ENCODE measurements at places on chromosomes 2 and 18.

DNA sequence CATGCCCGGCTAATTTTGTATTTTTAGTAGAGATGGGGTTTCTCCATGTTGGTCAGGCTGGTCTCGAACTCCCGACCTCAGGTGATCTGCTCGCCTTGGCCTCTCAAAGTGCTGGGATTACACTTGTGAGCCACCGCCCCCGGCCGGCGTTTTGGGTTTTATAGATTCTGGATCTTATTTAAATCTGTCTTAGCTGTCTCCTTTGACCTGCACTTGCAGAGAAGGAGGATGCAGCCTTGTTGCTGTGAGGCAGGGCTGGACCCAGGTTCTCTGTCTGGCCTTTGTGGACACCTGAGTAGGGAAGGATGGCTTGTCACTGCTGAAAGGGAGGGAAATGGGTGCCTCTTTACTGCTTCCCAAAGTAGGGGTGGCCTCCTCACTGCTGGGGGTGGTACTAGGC, 83.0 kb upstream of the HS6ST1 start:
- DNase-seq = no peak

DNA sequence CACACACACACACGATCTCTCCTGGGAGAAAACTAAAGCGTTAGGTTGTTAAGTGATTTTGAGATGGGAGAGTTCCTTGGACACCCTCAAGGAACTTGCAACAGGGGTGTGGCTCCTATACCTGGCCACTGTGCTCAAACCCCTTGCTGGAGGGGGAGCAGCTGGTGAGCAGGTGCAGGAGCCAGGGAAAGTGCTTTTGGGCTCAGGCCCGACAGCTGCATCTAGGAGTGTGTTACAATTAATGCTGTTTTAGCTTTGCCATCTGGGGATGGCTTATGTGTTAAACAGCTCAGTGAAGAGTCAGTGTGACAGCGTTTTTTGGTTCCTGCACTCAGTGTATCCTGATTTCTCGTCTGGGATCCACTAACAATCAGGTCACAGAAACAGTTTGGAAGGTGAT, 510.8 kb downstream of the TRIB2 start:
- DNase-seq = no peak

GRCh38 chr18:41974796-41975201, 19.8 kb downstream of the PIK3C3 start:
- DNase-seq = no peak

- DNase-seq = no peak
These were observed 19.1 kb downstream of the SEPTIN2 start for GRCh38 chr2:241334813-241335212.

DNA sequence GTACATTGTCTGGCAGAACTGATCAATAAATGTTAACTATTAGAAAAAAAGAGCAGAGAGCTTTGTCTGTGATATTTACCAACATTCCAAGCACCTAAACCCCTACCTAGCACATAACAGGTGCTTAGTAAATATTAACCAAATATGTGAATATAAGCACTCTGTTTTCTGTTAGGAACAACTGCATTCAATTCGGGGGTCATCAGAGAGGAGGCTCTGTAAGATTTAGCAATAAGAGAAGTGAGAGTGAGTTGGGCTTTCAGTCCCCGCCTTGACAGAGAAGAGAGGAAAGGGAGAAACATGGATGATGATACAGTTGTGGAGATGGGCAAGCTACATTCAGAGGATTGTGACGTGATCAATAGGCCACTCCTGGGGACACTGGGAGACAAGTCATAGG, 47.7 kb downstream of the MYOM1 start:
- no peak for DNase-seq

DNA sequence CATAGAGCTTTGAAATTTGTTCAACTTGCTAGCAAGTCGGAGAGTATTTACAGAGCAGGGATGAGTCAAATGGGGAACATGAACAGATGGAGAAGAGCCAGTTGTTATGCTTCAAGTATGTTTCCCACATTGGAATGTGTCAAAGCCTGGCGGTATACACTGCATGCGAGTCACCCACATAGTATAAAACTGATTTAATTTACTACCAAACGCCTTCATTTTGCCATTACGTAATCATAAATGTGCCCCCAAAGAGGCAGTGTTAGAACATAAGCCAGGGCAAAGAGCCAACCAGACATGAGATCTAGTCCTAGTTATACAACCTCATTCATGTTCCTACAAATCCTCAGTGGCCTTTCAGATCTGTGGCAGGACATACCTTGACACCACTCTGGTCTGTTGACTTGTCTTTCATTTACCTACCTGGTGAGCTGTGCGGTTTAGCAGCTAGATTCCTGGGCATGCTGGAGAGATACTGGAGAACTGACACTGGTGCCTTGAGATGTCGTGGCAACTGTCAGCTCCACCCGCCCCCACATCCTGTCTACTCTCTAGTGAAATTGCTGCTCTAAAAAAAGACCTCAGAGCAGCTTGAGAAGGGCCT, 21.7 kb upstream of the NRP2 start:
- no peak for DNase-seq

DNA sequence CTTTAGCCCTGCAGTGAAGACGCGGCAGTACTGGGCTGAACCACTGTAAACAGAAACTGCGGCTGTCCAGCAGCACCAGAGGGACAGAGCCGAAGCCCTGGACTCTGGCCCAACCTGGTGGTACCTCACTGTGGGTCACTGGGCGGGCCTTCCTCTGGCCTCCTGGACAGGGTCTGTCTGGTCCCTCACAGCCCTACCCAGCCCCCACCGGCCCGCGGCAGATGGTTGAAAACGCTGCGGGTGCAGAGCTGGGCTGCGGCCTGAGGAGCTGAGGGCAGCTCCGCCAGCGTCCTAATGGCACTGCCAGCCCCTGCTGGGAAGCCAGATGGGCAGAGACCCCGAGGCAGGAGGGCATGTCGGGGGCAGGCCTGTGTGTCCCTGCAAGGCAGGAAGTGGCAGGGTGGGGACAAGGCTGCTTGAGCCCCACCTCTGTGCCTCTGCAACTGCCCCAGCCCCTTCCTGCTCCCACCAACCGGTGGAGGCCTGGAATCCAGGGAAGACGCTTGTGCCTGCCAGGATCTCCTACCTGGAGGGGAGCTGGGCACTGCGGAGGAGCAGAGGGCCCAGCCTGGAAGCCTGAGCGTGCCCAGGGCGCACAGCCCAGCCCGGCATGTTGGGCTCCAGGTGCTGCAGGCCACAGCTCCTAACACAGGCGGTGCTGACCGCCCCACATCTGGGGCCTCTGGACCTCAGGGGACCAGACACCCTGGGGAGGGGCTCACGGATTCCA, 36.3 kb downstream of the HS6ST1 start:
- no peak for DNase-seq

- DNase-seq = no peak
These were observed 77.8 kb downstream of the RAPGEF4 start for GRCh38 chr2:172813314-172813888.

DNA sequence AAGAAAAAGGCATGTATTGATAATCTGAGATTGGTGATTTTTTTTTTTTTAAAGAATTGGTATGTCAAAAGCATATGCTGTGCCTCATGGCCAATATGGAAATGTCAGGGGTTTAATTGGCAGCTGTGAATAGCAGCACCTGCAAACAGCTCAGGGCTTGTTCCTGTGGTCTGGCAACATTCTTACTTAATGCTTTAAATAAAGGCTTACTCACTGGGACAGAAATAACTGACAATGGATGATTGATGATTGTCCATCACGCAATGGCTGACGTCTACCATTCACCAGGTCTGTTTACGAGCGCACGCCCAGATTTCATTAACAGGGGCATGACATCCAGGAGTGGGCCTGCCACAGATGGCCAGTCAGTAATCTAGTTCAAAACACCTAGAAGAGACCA, 66.7 kb downstream of the ETAA1 start:
- DNase-seq = no peak

GRCh38 chr2:232444409-232445148, 11.4 kb upstream of the ALPI start:
- DNase-seq = no peak

DNA sequence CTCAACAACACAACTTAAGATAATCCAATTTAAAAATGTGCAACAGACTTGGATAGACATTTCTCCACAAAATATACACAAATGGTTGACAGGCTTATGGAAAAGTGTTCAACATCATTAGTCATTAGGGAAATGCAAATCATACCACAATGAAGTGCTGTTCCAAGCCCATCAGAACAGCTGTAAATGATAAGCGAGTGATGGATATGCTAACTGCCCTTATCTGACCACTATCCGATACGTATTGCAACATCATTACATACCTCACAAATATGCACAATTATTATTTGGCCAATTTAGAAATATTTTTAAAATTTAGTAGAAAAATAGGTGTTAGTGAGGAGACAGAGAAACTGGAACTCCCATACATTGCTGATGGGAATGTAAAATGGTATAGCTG, 62.2 kb downstream of the PPP4R1 start:
- DNase-seq = no peak

GRCh38 chr18:1895456-1896185, 675.7 kb downstream of the METTL4 start:
- DNase-seq = no peak

- DNase-seq = no peak
These were observed 117.9 kb downstream of the SPHKAP start for GRCh38 chr2:228063558-228063957.

DNA sequence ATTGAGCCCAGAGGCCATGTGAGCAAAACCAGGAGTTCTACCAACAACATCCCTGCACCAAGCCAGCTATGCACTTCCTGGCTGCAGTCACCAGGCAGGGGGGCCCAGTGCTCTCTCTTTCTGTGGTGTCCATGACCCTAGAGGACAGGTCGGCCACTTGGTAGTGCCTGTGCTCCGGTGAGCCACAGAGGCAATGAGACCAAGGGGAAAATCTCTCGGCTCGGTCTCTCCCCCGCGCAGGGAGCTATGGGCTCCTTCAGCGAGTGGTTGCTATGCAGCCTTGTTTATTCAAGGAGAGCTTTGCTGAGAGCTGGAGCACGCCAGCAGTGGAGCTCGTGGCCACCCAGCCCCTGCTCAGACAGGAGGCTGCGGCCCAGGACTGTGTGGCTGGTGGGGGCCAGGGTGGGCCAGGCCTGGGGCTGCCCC, at the start of gene TOGARAM2:
Gene TOGARAM2, plus strand, starts transcription at position 283 of the 426 bp plus-strand sequence. CDS start 13,537 bp downstream, outside the sequence.
- DNase-seq = peak; percentile 37

DNA sequence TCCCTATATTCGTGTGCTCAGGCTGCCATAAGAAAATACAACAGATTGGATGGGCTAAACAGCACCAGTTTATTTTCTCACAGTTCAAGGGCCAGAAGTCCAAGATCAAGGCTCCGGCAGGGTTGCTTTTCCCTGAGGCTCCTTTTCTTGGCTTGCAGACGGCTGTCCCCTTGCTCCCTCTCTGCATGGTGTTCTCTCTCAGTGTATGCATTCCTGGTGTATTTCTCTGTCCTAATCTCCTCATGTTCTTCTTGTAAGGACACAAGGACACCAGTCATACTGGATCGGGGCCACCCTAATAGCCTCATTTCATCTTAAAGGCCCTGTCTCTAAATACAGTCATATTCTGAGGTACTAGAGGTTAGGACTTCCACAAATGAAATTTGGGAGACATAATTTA, 62.6 kb upstream of the SLC16A14 start:
- DNase-seq = no peak

DNA sequence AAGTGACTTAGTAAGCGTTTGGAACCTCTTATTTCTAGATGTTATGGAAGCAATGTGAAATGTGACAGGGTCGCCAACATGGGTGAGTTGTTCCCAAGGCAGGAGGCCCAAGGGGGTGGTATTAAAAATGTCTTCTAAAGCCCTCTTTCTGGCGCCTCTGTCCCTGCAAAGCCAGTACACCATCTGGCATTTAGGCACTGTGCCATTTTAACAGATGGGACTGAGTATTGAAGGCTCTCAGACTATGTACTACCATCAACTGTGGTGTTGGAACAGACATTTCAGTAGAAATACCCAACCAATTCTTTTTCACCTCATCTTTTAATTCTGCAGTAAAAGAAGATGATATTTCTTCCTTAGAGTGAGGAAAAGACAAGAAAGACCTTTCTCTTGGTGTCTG, 384.5 kb upstream of the MMADHC start:
- DNase-seq = no peak

DNA sequence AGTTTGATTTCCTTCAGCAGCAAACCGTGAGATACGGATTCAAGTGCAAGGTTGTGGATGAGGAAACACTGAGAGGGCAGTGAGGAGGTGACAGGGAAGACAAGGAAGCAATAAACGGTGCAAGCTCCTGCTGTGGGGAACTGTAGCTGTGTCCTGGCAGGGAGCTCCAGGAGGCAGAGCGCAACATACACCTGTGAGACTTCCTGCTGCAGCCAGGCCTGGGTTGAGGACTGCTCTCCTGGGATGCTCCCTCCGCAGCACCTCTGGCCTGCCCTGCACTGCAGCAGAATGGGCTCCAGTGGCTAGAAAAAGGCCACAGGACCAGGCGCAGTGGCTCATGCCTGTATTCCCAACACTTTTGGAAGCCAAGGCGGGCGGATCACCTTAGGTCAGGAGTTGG, 85.5 kb downstream of the MRO start:
- DNase-seq = no peak

- DNase-seq = peak; percentile 46
These were observed 13.2 kb upstream of the SEH1L start for GRCh38 chr18:12934454-12935071.

- DNase-seq = no peak
These were observed 698.7 kb downstream of the TDRD15 start for GRCh38 chr2:21822505-21822904.

GRCh38 chr2:88810017-88810416, 118.5 kb downstream of the RPIA start:
- no peak for DNase-seq

GRCh38 chr18:48818329-48819254, 132.2 kb downstream of the SMAD7 start:
- no peak for DNase-seq

DNA sequence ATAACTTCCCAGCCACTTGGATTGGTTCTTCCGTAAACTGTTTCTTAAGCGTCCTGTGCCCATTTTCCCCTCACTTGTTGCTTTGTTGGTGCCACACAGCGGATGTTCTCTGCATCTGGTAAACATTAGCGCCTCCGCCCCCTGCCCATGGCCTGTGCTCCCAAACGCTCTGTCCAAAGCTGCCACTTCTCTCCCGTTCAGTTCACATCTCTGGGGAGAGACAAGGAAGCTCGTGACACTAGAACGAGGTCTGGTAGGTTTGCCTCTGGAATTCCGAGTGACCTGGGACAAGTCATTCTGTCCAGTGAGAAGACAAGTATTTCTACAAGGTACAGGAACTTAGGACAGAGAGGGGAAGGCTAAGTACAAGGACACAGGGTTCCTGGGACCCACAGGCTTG, 9.4 kb downstream of the COPS9 start:
- DNase-seq = no peak

GRCh38 chr18:72208920-72209676, 335.0 kb downstream of the CBLN2 start:
- DNase-seq = no peak

DNA sequence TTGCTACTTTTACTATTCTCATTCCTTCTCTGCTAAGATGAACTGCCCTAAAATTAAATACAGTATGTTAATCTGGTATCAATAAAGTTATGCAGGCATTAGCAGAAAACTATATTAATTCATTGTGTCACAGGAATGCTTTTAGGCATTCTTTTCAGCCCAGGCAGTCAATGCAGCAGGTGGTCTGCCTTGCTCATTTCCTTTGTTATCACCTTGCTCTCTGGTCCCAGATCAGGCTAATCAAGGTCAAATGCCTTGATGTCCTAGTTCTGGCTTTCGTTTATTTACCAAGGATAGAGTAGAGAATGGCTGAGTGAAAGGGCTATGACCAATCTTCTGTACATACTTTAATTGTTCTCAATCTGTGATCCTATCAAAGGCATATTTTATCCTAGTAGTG, 1023.6 kb downstream of the TMEM182 start:
- DNase-seq = no peak
